ENCODE measurements at places on chromosomes 16 and 17.

DNA sequence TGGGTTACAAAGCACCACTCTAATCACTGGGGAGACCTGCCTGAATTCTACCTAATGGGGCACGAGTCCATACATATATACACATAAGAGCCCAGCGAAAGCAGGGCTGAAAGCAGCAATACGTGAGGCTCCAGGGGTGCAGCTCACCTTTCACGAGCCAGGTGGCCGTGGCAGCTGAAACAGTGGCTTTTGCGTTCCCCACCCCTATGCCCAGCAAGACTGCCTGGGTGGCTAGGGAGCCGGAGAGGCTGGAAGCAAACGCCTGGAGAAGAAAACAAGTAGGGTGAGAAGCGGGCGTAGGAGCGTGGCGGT is 618 bp downstream of the RUSF1 start:
- DNase-seq, result no peak

DNA sequence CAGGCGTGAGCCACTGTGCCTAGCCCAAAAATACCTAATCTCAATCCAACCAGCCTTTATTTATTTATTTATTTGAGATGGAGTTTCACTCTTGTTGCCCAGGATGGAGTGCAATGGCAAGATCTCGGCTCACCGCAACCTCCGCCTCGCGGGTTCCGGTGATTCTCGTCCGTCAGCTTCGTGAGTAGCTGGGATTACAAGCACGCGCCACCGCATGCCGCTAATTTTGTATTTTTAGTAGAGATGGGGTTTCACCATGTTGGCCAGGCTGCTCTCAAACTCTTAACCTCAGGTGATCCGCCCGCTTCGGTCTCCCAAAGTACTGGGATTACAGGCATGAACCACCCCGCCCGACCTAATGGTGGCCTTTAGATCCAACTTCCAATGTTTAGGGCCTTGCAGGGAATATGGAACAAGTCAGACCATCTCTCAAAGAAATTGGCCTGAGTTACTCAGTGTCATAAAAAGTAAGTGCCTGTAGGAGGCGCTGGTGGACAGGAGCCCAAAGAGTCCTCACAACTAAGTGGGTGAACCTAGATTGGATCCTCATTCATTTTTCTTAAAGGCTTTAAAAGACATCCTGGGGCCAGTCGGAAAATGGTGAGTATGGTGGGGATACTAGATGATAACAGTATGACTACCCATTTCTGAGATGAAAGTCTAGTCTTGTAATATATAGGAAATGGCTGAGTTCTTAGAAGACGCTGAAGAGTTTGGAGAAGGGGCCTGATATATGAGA is 4.6 kb downstream of the ZSCAN10 start:
- DNase-seq, result no peak

DNA sequence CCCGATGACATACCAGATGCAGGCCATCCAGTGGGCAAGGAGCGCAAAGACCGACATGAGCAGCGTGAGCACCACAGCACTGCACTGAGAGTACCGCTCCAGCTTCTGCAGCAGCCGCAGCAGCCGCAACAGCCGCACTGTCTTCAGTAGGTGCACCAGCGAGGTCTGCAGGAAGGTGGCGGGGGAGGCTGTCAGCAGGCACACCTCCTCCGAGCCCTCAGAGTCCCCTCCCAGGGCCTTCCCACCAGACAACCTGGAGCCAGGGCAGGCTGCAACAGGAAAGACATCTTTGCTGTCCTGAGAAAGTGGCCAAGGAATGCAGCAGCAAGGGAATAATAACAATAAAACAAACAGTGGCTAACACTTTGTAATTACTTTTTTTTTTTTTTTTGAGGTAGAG is 9.1 kb downstream of the KCNH4 start:
- no peak for DNase-seq

DNA sequence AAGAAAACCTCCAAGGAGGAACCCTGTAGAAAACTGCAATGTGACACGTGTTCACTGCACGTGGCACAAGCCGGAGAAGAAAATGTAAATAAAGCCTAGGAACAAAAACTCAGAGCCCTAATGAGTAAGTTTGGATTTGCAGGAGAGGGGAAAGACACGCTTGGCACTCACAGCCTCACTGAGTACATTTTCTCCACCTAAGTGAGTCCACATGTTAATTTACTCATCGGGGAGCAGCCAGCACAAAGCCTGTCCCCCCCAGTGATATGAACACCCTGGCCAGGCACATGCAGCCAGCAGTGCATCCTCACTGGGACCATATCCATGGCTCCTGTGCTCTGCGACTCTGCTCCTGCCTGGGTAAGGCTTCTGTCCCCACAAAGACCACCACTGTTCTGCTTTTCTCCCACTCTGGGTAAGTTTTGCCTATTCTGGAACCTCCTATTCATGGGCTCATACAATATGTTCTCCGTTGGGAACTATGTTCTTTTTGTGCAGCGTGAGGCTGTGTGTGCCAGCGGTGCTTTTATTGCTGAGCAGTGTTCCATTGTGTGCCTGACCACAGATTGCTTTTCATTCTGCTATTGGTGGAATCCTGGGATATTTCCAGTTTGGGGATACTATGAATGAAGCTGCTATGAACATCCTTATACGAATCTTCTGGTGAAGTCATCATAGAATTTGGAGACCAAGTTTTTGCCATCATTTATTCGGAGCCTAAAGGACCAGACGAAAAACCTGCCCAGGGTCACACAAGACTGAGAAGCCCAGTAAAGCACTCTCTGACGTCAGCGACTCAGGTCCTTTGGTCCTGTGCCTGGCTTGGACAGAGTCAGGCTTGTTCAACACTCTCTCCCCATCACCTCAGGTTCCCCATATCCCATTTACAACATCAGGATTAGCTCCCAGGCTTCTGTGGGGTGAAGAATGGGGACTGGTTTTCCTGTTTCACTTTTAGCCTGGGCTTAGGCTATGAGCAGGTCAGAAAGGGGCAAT is 53.3 kb downstream of the RNF112 start:
- DNase-seq, result no peak

DNA sequence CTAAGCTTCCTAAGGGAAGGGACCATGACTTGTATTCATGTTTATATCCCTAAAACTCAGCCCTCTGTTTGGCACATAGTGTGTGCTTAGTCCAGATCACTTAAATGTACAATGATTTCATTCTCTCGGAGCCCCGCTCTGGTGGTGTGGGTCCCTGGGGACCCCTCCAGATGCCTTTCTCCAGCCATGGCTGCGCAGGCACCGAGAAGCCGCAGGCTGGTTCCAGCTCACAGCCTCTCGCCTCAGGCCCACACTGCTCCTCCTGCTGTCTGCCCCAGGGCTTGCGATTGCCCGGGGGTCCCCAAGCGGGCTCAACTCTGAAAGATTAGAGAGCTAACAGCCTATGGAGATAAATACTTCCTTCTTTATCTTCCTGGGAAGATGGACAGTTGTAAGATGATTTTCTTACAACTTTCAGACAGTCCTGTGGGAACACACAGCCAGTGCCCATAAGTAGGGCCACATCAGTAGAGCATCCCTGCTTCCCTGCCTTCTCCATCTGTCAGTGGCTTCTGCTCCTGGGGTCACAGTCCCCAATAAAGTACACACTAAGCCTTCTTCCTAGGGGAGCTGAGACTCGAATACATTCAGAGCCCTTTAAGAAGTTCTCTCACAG is 66.2 kb downstream of the CENPV start:
- DNase-seq, result no peak

GRCh38 chr17:14302091-14302430 is 1.2 kb downstream of the HS3ST3B1 start:
- DNase-seq, result no peak

GRCh38 chr17:36686123-36686669 is 84.8 kb downstream of the MRM1 start:
- DNase-seq, result no peak

GRCh38 chr17:10683853-10684252 is 13.5 kb downstream of the SCO1 start:
- DNase-seq, result no peak

- DNase-seq, result no peak
These were observed 20.9 kb downstream of the LDAF1 start for GRCh38 chr16:21179126-21179982.

- no peak for DNase-seq
These were observed 44.7 kb upstream of the KCNJ16 start for GRCh38 chr17:70030371-70030770.

DNA sequence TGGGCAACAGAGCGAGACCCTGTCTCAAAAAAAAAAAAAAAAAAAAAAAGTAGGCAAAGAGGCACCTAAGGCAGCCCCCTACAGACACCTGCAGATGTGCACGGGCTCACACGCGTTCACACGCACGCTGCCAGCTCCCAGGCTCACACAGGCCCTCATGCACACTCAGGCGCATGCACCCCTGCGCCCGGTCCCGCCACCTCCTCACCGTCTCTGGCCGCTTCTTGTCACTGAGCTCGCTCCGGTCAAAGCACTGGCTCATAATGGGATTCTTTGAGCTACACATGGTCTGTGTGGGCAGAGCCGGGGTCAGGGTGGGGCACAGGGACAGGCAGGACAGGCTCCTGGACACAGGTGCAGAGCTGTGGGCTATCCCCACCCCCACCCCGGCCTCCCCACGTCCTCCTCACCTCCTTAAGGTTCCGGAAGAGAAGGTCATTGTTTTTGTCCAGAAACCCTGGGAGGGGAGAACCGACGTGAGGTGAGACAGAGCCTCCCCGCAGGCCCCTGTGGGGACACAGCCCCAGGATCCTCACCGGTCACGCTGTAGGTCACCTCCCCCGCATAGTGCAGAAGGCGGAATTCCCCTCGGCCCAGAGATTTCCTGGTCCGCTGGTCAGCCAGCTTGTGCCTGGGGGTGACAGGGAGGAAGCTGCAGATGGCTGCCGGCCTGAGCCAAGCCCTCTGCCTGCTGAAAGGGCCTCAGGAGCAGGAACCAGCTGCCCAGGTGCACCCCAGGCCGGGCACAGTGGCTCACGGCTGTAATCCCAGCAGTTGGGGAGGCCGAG is 17.9 kb downstream of the MYO1C start:
- DNase-seq, result no peak

DNA sequence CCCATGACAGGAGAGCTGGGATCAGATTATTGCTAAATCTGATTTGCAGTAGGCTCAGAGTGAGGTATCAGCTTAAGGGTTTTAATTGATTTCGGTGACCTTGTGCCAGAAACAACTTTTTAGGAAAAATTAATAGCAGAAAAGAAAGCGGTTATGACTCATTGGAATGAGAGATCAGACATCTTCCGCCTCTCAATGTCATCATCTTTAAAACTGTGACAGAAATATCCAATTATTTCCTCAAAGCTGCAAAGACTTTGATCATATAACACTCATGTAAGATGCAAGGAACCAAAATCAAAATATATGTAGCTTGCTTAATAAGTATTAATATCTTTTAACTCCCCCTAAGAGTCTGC is 190.1 kb upstream of the FOXF1 start:
- DNase-seq, result no peak

DNA sequence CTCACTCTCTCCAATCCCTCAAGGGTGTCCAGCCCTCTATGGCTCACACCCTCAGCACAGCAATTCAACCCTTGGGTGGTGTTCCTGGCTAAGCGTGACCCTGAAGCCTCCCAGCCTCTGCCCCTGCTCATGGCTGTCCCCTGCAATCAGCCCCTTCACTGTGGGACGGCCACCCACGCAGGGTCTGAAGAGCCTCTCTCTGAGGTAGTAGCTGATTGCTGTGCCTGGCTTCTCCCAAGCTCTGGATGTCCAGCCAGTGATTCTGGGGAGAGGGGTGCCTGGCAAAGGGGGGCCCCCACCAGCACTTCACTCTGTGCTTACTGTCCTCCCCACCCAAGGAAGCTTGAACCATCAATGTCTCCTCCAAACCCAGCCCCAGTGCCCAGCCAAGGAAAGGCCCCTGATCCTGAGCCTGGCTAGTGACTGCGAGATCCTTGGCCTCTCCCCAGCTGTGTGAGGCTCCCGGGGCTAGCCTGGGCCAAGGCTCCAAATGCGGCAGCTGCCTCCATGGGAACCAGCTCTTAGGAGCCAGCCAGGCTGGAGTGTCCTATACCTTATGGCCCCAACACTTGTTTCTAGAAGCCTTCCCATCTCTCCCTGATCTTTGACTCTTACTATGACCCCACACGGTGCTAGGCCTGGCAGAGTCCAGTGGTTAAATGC is 9.9 kb downstream of the MTSS2 start:
- no peak for DNase-seq

GRCh38 chr17:42603318-42603717 is 5.9 kb downstream of the RETREG3 start:
- DNase-seq, result no peak

- peak; percentile 69 for DNase-seq
These were observed 27.3 kb downstream of the KDM8 start for GRCh38 chr16:27230562-27231001.

DNA sequence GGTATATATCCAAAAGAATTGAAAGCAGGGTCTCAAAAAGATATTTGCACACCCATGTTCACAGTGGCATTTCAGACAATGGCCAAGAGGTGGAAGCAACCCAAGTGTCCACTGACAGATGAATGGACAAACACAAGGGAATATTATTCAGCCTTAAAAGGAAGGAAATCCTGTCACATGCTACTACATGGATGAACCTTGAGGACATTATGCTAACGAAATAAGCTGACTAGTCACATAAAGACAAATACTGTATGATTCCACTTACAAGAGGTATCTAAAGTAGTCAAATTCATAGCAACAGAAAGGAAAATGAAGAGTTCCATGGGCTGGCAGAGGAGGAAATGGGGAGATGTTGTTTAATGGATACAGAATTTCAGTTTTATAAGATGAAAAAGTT is 41.4 kb downstream of the TEX2 start:
- DNase-seq, result no peak

- DNase-seq, result no peak
These were observed 3.0 kb upstream of the IL4R start for GRCh38 chr16:27310576-27311447.

- peak; percentile 62 for DNase-seq
These were observed 678 bp downstream of the CDR2L start for GRCh38 chr17:74987909-74988711.

GRCh38 chr17:33050611-33051140 is 59.0 kb downstream of the SPACA3 start:
- no peak for DNase-seq

DNA sequence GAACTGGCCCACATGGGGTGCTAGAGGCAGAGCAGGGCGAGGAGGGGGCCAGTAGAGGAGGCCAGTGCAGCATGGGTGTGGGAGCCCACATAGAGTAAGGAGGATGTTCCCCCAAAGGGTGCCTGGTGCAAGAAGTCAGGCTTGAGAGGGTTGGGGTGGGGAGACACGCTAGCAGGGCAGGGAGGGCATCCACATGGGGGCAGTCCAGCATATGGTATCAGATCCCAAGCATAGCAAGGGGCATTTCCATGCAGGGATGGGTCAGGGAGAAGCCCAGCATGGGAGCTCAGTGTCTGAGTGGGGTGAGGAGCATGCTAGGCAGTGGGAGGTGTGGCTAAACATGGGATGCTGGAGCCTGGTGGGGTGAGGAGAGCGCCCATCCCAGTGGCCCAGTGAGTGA is 213.7 kb downstream of the COPRS start:
- DNase-seq, result no peak

DNA sequence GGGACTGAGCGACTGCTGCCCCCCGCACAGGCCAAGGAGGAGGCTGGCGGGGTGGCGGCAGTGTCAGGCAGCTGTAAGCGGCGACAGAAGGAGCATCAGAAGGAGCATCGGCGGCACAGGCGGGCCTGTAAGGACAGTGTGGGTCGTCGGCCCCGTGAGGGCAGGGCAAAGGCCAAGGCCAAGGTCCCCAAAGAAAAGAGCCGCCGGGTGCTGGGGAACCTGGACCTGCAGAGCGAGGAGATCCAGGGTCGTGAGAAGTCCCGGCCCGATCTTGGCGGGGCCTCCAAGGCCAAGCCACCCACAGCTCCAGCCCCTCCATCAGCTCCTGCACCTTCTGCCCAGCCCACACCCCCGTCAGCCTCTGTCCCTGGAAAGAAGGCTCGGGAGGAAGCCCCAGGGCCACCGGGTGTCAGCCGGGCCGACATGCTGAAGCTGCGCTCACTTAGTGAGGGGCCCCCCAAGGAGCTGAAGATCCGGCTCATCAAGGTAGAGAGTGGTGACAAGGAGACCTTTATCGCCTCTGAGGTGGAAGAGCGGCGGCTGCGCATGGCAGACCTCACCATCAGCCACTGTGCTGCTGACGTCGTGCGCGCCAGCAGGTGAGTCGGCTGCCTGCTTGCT is 5.6 kb upstream of the TMEM88 start:
- no peak for DNase-seq
